Type B pancreatic cell (in vitro differentiated cells): ENCODE measurements at places on chromosomes 1 and 21. TPM values are rescaled to one million over a fixed set of nuclear protein-coding genes. Genes with fewer than 3 reads are reported as not detected.

DNA sequence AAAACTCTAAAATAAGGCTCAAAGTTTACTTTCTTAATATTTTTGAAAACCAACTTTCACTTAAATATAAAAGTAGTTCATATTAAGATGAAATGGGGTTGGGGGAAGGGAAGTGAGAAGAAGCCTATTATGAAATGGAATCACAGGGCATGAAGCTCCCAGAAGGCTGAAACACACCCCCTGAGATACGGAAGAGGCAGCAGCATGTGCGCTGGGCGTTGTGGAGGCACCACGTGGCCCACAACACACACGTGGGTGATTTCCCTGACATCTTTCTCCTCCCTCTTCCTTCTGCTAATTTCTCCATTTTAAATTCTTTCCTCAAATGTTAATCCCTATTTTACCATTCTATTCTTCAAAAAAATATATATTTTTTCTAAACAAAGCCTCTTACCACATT lies 35.6 kb upstream of the SEC16B start:
- H3K27ac ChIP-seq: no peak overlapping the region
- H3K4me3 ChIP-seq: no peak overlapping the region
- H3K4me1 ChIP-seq: no peaks in the 10 kb centered on the region
- H3K36me3 ChIP-seq: no peaks in the 10 kb centered on the region
- H3K27me3 ChIP-seq: peaks cover 8% of the 10 kb centered on the region

- H3K27me3 ChIP-seq: no peaks in the 10 kb centered on the region
- H3K4me1 ChIP-seq: no peaks in the 10 kb centered on the region
- DNase-seq: no peak
- no peak within 1 kb of the TSS for H3K4me3 ChIP-seq
- H3K36me3 ChIP-seq: no peaks in the 10 kb centered on the region
- H3K27ac ChIP-seq: no peak within 1 kb of the TSS
These were observed at the start of gene LCE1F for GRCh38 chr1:152774875-152775274. Gene LCE1F (plus strand): TSS chr1:152775140. CDS start chr1:152776372, 1,232 bp downstream.

GRCh38 chr1:2985067-2985561 lies 36.2 kb upstream of the ACTRT2 start:
- no peaks in the 10 kb centered on the region for H3K36me3 ChIP-seq
- no peak overlapping the region for H3K27ac ChIP-seq
- DNase-seq: peak; percentile 74
- no peaks in the 10 kb centered on the region for H3K27me3 ChIP-seq

GRCh38 chr1:177969109-177969508 lies 749 bp downstream of the SEC16B start:
- H3K4me1 ChIP-seq: no peaks in the 10 kb centered on the region

DNA sequence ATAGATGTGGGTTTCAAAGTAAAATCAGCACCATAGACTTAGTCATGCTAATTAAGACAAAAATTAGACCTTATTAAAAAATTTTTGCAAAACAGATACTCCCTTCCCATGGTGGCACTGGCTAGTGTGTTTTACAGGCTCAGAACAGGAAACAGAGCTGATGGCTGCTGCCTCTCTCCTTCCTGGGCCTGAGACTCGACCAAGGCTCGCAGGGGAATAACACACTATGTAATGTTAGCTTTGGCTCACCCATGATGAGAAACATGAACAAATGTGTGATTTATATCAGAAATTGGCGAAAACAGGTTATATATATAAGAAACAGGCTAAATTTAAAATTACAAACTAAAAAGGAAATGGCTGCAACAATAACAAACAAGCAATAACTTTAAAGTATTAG lies 50.7 kb downstream of the ERG start:
- H3K27me3 ChIP-seq: peaks cover 15% of the 10 kb centered on the region
- H3K36me3 ChIP-seq: no peaks in the 10 kb centered on the region
- no peak for DNase-seq
- no peak overlapping the region for H3K4me3 ChIP-seq

GRCh38 chr1:119605686-119606085 lies 42.4 kb downstream of the ZNF697 start:
- H3K36me3 ChIP-seq: no peaks in the 10 kb centered on the region
- no peak overlapping the region for H3K27ac ChIP-seq
- no peaks in the 10 kb centered on the region for H3K4me1 ChIP-seq

- H3K4me3 ChIP-seq: no peak overlapping the region
- DNase-seq: no peak
- H3K27me3 ChIP-seq: peaks cover 4% of the 10 kb centered on the region
- H3K36me3 ChIP-seq: no peaks in the 10 kb centered on the region
These were observed 205.0 kb downstream of the KCTD3 start for GRCh38 chr1:215772151-215772550.

AMY1A gene
- total RNA-seq: not detected in 2 replicates

FCRL6 gene
- not detected in 2 replicates for total RNA-seq

LCE2A gene
- not detected in 2 replicates for total RNA-seq

SHISAL2A gene
- total RNA-seq: not detected in 2 replicates
